ENCODE measurements at places on chromosomes 11 and 22.

DNA sequence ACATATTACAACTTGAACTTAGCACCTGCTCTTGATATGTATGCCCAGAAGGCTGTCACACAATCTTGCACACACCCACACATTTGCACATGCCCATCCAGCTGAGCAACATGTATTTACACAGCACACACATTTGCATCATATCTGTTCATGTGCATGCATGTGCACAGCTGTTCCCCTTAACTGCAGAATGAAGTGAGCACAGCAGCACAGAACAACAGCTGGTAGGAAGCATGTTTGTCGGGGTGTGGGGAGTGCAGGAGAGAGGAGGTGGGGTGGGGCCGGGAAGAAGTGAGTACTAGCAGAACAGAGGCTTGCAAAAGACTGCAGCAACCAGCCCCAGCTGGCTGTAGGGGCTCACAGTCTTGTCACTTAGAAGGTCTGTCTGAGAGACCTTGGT is 296.5 kb downstream of the KIRREL3 start:
- no peak for DNase-seq

- no peak for DNase-seq
Measured at GRCh38 chr11:17412488-17413180, 24.2 kb upstream of the KCNJ11 start.

DNA sequence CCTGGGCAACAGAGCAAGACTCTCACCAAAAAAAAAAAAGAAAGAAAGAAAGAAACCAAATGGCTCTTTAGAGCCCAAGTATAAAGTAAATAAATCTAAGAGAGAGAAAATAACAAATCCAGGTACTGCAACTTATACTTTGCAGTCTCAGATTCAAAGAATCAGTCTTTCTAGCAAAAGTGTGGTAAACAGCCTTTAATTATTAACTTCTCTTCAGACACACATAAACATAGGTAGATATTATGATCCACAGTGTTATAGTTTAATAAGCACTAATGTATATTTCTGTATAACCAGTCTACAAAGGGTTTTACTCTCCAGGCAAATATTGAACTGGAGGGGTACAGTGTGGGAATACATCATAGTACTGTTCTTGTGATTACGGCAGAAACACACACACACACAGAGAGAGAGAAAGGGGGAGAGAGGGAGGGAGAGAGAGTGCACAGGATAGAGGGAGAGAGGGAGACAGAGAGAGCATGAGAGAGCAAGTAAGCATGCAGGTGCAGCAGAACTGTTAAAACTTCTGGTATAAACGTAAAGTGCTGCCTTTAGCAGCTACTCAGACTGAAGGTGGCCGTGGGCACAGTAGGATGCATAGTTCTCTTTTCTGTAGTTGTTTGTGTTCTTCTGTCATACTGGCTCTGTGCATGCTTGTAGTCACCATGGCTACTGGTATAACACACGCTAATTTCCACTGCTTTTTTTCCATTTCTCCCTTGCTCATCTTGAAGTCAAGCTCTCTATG is 32.3 kb downstream of the MTMR2 start:
- no peak for DNase-seq

DNA sequence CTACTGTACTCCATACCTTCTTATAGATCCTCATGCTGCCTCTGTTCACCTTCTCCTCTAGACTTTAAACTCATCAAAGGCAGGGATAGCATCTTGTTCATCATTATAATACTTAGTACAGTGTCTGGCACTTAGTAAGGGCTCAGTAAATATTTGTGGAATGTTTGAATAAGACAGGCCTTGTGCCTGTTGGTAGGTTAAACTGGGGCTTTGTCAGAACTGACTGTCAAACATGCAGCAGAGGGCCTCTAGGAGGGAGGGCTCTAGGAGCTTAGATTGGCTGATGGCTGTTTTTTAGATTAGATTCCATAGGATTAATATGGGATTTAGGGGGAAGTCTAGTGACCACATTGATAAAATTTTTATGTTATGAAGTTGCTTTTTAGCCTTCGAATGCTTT is 70.8 kb downstream of the RNF169 start:
- DNase-seq = no peak

DNA sequence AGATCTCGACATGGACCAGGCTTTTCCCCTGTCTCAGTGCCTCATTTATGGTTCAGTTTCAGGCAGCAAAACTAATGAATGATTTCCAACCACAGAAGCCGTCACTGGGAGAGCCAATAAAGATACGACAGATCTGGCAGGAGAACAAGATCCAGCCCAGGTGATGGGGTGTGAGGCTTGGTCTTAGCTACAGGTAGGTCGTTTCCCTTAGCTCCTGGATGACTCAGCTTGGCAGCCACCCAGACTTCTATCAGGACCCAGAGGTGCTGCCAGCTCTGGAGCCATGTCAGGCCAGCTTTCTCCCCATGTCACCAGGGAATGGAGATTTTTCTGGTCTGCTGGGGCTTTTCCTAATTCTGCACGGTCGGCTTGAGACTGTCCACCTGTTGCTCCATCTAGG is 36.3 kb upstream of the APOBEC3A start:
- no peak for DNase-seq

DNA sequence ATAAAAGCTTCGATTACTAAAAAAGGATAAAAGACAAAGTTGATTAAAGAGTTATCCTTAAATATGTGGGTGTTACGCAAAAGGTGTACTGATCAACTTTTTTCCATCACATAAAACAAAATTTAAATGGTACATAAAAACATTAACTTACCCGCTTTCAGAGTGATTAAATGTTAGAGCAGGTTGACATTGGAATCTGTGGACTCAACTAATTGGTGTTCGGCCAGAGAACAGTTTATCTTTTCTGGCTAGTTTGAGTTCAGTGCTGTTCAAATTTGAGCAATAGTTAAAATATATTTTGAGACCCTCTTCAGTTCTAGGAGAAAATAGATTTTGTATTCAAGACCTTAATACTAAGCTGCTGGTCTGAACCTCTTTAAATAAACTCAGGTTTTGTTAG is 56.1 kb downstream of the ATM start:
- no peak for DNase-seq

DNA sequence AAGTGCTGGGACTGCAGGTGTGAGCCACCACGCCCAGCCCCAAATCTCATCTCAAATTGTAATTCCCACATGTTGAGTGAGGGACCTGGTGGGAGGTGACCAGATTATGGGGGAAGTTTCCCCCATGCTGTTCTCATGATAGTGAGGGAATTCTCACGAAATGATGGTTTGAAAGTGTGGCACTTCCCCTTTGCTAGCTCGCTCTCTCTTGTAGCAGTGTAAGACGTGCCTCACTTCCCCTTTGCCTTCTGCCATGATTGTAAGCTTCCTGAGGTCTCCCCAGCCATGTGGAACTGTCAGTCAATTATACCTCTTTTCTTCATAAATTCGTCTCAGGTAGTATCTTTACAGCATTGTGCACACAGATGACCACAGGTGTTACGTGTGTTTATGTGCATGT is 357.8 kb downstream of the CADM1 start:
- no peak for DNase-seq

DNA sequence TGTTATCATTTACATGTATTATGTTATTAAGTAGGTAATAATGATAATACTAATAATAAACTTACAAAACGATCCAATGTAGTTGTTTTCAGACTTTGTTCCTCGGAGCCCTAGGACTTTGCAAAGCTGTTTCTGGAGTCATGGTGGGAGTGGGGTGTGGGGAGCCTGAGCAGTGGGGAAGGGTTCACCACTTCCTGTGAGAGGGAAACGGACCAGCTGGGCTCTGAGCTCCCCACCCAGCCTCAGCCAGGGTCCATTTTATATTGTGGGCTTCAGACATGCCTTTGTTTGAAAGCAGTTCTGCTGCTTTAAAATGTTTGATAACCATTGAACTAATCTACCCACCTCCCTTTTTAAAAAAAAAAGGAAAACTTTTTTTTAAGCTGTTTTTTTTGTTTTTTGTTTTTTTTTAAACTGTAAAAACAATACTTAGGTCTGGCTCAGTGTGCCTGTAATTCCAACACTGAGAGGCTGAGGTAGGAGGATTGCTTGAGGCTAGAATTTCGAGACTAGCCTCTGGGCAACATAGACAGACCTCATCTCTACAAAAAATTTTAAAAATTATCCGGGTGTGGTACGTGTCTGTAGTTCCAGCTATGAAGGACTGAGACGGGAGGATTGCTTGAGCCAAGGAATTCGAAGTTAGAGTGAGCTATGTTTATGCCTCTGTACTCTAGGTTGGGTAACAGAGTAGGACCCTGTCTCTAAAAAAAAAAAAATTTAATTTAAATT is 7.0 kb downstream of the SERPING1 start:
- no peak for DNase-seq

GRCh38 chr22:40477683-40478337 is 107.4 kb downstream of the SGSM3 start:
- DNase-seq = no peak
